Stimulated activated CD4-positive, alpha-beta T cell treated with anti-CD3 and anti-CD28 coated beads, Interleukin-12 subunit alpha, Interleukin-12 subunit beta, amount 100 ng/mL, for 24 hours (primary cell): ENCODE measurements at places on chromosomes 13 and 19.

GRCh38 chr19:29526730-29527499, 1.1 kb downstream of the VSTM2B start:
- DNase-seq, result peak; percentile 20

DNA sequence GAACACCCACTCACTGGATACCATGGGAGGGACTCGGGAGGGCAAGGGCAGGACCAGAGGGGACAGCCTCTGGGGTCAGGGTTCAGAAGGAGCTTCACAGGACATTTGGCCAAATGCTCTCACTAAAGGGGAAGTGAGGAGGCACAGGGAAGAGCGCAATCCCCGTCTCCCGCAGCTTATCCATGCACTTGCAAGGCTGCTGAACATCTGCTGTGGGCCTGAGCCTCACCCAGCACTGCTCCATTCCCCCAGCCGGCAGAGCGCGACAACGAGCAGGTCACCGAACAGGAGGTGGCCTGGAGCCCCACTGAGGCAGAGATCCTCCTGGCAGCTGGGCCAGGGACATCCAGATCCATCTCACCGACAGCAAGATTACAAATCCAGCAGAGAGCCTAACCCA, 23.3 kb downstream of the ELAVL1 start:
- no peak for DNase-seq

GRCh38 chr19:51743405-51743804, 8.3 kb downstream of the FPR1 start:
- DNase-seq, result no peak

DNA sequence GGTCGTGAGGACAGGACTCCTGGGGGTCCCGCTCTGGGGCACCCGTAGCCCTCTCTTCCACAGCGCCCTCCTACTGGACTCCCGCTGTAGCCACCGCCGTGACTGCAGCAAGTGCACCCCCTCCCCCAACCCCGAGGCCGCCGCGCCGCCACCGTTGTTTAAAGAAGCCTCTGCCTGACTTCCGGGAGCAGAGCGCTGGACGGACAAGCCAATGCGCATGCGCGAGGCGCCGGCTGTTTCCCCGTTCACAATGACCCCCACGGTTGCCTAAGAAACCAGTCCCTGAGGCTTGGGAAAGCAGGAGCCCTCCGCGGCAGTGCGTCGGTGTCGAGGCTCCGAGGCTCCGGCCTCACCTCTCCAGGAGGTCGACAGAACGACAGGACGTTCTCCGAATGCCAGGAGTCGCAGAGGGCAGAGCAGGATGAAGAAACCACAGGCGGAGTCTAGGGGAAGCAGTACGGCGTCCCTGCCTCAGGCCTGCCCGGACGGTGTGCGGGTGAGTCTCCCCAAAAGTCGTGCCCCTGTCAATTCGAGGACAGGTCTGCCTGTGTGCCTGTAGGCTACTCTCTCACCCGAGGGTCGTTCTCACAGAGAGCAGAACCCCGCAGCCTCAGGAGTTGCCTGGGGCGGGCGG, 70.5 kb upstream of the ZNF420 start:
- peak; percentile 17 for DNase-seq

GRCh38 chr19:41702171-41702651, 6.2 kb upstream of the CEACAM5 start:
- no peak for DNase-seq

- no peak for DNase-seq
These were observed 425.5 kb downstream of the PCDH20 start for GRCh38 chr13:60990032-60990733.

GRCh38 chr13:106484537-106485193, 50.8 kb downstream of the EFNB2 start:
- DNase-seq, result no peak
